ENCODE measurements at places on chromosomes 12 and 14. TPM values are rescaled to one million over a fixed set of nuclear protein-coding genes. Genes with fewer than 3 reads are reported as not detected.

GRCh38 chr12:129215556-129215955, 362.3 kb downstream of the GLT1D1 start:
- peak; percentile 74 for DNase-seq

DNA sequence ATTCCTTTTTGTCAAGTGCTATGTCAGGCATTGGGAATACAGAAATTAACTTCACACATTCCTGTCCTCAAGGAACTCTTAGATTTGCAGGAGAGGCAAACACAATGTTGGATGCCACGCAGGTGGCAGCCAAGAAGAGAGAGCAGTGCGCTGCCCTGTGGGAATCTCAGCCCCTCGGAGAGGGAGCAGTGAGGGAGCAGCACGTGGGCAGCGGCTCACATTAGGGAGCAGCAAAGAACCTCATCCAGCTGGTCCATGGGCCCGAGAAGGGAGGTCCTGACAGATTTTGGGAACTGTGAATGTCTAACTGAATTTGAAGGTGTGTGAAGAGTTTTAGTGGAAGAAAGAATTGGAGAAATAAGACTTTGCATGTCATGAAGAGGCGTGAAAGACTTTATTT, 47.2 kb upstream of the EVL start:
- DNase-seq: no peak

GRCh38 chr12:92759634-92760268, 57.0 kb downstream of the PLEKHG7 start:
- DNase-seq: peak; percentile 98

Gene GPR84
- total RNA-seq: not detected

Gene NAP1L1
- 275 TPM for total RNA-seq
